ENCODE measurements at places on chromosomes 4 and X.

GRCh38 chr4:141328560-141329173 is 108.0 kb downstream of the ZNF330 start:
- DNase-seq: no peak

DNA sequence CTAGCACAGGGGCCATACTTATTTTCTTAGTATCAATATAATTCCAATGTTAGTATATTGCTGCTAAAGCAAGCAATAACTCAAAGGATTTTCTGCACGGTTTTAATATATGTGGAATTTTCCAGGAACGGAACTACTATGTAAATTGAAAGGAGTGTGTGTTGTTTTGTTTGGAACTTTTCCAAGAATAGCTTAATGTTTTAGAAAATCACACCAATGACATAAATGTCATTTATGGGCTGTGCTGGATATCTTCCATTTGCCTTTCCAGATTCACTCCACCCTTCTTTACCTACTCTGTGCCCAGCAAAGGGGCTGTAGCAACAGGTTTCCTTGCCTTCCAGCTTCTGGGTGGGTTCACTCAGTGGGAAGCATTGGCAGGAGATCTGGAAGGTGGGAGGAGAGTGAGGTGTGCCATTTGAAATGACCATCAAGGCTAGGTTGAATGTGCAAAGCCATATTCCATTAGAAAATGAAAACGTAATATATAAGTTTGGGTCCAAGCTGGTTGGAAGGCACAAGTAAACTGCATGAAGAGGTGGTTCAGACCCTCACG is 25.2 kb upstream of the ZFX start:
- DNase-seq: no peak

- DNase-seq: peak; percentile 81
Measured at GRCh38 chr4:89242864-89243732, 64.5 kb downstream of the GPRIN3 start.

DNA sequence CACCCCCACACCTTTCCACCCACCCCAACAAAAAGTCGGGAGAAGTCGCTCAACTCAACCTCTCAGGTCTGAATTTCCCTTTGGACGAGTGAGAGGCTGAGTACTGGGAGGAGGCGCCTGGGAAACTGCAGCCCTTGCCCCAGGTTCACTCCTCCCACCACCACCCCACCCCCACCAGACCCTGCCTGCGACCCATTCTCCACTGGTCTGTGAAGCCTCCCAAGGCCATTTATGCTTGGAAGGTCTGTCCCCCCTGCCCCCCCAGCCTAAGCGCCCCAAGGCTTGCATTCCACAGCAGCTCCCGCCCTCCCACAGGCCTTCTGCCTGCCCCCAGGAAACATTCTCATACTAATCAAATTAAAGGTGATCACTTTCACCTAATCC is 27.2 kb downstream of the ELF4 start:
- no peak for DNase-seq

DNA sequence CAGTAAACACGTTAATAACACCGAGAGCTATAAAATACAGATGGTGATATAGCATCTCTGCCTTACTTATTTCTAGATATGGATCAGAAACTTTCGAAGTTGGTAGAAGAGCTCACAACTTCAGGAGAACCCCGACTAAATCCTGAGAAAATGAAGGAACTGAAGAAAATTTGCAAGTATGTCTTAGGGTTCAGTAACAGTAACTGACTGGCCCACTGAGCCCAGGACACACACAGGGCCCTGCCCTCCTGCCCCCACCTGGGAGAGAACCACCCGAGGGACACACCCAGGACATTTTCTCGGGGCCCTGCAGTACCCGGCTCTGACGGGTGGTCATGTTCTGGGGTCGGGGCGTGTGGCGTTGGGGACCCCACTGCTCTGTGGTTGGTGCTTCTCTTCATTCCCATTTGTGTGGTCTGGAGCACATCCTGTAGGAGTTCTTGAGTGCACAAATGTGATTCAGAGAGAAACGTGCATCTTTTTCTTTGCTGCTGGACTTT is 1.1 kb downstream of the UVSSA start:
- no peak for DNase-seq

GRCh38 chr4:186717556-186717955 is 6.1 kb downstream of the FAT1 start:
- DNase-seq: no peak

GRCh38 chr4:188661502-188661901 is 522.3 kb downstream of the TRIML1 start:
- DNase-seq: no peak

GRCh38 chr4:55744369-55744768 is 75.2 kb upstream of the EXOC1L start:
- no peak for DNase-seq

GRCh38 chrX:97639526-97639925 is 755.8 kb downstream of the RPA4 start:
- no peak for DNase-seq

DNA sequence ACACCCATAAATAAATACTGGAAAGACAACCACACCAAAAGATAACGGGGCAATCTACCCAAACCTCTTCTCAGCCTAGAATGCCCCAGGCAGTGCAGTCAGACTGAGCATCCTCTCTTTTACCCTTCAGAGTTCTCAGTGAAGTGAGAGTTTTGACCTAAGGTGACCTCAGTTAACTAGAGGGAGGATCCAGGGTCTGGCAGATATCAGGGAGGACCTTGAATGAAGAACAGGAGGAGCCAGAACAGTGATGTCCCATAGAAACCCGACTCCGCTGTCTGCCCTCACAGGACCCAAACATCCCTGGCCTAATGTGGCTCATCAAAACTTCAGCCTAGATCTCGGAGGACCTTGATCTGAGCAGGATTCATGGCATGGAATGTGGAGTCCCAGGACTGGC is at the start of gene MAGEB3:
Gene MAGEB3, plus strand, starts transcription at position 263 of the 400 bp plus-strand sequence. CDS start 5,268 bp downstream, outside the sequence.
- DNase-seq: no peak

DNA sequence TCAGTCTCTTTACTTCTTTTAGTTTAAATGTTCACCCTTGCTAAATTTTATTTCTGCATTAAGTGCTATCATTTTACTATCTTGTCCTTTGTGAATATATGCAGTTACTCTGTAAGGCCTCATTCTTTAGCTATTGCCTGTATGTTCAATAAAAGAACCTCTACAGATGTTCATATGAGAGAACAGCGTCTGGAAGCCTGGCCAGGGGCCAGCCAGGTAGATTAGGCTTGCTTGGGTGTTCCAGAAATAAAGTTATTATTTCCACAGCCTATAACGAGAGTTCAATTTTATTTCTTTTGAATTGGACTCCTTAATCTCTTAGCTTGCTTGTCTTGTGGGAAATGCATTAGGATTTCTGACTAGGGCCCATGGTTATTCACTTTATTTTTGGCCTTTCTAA is 214.5 kb downstream of the TLL1 start:
- no peak for DNase-seq

GRCh38 chr4:164252286-164252685 is 501.6 kb upstream of the SMIM31 start:
- DNase-seq: no peak

GRCh38 chr4:114384629-114385028 is 214.0 kb upstream of the UGT8 start:
- peak; percentile 38 for DNase-seq

GRCh38 chr4:70670332-70671014 is 4.2 kb upstream of the JCHAIN start:
- DNase-seq: no peak

GRCh38 chrX:46407036-46407752 is 138.0 kb downstream of the ZNF674 start:
- no peak for DNase-seq

GRCh38 chr4:109321232-109321631 is 18.8 kb upstream of the COL25A1 start:
- DNase-seq: no peak

Measured in natural killer cell (primary cell).